ENCODE measurements at places on chromosomes 6 and 20.

DNA sequence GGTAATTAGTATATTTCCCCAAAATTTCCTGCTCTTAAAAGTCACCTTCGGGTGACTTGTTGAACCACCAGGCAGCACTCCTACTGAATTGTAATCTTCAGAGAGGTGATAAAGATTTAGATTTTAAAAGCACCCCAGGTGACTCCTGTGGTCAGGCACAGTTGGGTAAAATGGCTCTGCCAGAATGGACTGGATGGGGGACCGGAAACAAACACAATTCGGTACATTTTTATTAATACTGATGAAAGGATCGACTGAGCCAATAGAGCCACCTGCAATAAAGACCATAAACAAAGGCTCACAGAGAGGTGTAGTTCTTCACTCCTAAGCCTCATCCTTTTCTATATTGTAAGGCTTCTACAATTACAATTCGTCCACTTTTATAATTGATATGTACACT is 19.6 kb upstream of the FAM83C start:
- no peak for DNase-seq

DNA sequence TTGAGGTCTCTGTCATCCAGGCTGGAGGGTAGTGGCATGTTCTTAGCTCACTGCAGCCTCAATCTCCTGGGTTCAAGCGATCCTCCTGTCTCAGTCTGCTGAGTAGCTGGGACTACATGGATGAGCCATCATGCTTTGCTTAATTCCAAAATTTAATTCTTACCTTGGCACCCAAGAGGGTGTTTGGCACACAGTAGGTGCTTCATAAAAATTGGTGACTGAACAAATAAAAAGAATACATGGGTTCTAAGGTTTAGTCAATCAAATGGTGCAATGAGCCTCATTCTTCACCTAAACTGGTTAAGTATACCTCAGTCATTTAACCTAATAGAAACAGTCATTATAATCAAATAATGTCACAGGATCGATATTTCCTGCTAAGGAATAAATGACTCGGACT is 170.4 kb downstream of the GMPR start:
- no peak for DNase-seq

DNA sequence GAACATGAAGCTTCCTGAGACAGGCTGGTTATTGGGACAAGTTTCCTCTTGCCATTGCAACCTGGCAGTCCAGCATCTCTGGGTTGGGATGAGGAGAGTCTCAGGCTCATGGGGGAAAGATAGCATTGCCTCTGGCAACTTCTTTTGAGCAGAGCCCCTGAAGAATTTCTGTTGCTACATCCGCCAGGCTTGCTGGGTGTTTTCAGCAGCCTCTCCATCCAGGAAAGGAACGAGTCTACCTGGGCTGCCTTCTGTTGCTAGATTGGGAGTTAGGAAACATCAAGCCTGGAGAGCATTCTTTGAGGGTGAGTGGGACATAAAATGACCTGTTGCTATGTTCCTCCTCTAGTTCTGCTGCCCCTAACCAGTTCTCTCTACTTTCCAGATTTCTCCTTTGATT is 313.5 kb downstream of the RFPL4B start:
- no peak for DNase-seq

DNA sequence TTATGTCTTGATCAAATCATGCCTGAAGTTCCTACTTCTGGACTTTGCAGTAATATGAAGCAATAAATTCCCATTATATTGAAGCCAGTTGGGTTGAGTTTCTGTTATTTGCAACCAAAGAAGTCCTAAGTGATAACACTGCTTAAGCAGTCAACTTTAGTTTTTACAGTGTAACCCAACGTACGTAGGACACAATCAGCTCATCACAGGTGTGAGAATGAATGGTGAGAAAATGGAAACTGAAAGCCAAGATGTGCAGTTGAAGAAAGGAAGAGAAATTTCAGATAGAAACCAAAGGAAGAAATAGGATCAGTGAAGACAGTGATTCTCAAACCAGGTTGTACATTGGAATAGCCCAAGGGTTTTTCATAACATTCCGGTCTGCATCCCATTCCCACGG is 211.4 kb upstream of the ZFP64 start:
- no peak for DNase-seq

DNA sequence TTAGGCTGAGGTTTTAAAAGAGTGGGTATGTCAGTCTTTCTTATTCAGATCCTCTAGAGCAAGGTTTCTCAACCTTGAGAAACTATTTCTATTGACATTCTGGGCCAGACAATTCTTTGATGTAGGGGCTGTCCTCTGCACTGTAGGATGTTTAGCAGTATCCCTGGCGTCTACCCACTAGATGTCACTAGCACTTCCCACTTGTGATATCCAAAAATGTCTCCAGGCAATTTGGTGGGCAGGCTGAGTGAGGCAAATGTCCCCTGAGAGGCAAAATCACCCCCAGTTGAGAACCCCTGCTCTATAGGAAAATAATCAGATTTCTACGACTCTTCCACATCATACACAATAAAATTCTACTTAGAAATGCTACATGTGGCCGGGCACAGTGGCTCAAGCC is 7.7 kb upstream of the ZKSCAN8 start:
- DNase-seq: peak; percentile 62

DNA sequence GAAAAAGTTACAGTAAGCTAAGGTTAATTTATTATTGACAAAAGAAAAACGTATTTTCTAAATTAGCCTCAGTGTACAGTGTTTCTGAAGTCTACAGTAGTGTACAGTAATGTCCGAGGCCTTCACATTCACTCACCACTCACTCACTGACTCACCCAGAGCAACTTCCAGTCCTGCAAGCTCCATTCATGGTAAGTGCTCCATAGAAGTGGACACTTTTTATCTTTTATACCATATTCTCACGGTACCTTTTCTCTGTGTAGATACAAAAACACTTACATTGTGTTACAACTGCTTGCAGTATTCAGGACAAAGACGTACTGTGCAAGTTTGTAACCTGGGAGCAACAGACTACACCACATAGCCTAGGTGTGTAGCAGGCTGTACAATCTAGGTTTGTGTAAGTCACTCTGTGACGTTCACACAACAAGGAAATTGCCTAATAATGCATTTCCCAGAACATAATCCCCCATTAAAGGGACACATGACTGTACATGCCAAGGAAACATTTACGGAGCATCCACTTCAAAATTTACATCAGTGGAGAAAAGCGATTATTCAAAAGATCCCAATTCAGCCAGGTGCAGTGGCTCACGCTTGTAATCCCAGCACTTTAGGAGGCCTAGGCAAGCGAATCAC is 133.4 kb downstream of the BANF2 start:
- no peak for DNase-seq

- no peak for DNase-seq
Measured at GRCh38 chr6:136037876-136038460, 186.5 kb downstream of the PDE7B start.

- DNase-seq: no peak
Measured at GRCh38 chr20:25033265-25033923, 24.5 kb downstream of the ACSS1 start.

DNA sequence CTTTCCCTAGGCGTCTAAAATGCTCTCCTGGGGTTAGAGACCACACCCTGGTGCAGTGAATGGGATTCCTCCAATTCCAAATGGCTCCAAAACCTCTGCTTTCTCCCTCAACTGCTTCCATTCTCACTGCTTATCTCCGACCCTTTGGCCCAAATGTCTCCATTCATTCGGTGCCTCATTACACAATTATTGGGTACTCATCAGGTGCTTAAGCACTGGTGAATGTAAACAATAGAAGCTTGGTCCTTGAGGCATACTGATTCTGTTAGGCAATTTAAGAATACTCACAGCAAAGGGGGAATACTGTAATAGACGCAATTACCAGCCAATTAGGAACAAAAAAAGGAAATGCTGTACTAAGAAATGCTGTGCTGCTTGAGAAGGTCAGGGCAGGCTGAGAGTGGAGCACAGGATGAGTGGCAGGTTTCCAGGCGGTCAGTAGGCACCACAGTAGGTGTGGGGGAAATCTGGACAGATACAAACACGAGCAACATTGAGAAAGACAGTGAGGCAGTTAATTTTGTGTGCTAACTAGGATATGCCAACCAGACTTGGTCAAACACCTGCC is 23.0 kb downstream of the GMDS start:
- DNase-seq: no peak

- no peak for DNase-seq
Measured at GRCh38 chr6:88492824-88493223, 326.7 kb upstream of the CNR1 start.

GRCh38 chr6:134097114-134097707 is 44.8 kb upstream of the SLC2A12 start:
- DNase-seq: peak; percentile 87

GRCh38 chr6:113630738-113631535 is 226.2 kb upstream of the MARCKS start:
- no peak for DNase-seq

Measured in Karpas-422 (cell line).